ENCODE measurements at places on chromosomes 7 and 10. TPM values are rescaled to one million over a fixed set of nuclear protein-coding genes. Genes with fewer than 3 reads are reported as not detected.

The LIPF gene
- not detected for polyA plus RNA-seq

The NPC1L1 gene
- not detected for polyA plus RNA-seq

The IDI2 gene
- not detected for polyA plus RNA-seq

The ACBD7 gene
- polyA plus RNA-seq, result 0.43 TPM

The INMT gene
- 0.24 TPM for polyA plus RNA-seq
